ENCODE measurements at places on chromosomes 3 and 15.

GRCh38 chr15:90471769-90472168 lies 58.0 kb upstream of the CRTC3 start:
- DNase-seq = no peak

DNA sequence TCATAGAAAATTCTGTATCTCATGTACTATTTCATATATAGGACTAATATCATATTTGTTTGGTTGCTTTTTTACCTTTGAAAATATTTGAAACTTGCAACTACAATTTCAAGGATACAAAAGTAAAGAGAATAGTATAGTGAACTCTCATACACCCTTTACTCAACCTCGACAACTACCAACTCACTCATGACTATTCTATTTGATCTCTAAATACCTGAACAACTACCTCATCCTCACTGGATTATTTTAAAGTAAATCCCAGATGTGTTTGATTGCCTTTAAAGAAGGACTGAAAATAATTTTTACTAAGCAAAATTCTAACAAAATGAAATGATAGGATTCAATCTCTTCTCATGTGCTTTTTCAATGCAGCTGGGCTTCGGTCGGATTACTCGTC lies 12.1 kb downstream of the TMPRSS7 start:
- DNase-seq = no peak

DNA sequence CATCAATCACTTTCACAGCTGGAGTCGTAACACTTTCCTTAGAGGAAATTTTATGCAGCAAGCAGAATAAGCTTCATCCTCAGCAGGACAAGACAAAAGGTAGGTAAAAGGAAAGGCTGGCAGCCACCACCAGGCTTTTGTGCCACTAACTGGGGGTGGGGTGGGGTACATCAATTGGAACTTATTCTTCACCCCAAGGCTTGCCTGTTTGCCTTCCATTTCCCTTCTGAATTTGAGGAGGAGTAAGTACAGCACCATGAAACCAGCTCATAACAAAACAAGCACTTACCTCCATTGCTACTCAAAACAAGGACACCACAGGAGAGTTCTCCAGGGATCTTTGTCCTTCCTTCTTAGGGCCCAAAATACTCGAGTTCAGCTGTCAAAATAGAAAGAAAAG lies 296.8 kb downstream of the ARRDC4 start:
- DNase-seq = no peak

DNA sequence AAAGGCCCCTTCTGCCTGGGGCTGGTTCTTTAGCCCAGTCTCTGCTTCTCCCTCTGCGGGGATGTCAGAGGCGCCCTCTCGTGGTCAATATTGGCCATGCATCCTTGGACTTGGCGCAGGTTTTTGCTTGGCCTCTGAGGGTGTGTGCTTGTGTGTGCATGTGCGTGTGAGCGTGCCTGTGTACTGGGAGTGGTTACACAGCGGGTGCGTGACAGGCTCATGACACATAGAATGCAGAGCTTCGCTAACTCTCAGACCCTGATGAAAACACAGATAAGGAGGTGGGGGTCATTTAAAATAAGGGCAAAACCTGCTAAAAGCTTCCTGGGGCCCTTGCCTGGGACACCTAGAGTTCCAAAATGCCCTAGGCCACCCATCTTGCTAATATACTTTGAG lies 160.9 kb downstream of the SMAD6 start:
- DNase-seq = peak; percentile 37

- no peak for DNase-seq
Observed at GRCh38 chr3:43855674-43856299, 165.0 kb downstream of the ABHD5 start.

DNA sequence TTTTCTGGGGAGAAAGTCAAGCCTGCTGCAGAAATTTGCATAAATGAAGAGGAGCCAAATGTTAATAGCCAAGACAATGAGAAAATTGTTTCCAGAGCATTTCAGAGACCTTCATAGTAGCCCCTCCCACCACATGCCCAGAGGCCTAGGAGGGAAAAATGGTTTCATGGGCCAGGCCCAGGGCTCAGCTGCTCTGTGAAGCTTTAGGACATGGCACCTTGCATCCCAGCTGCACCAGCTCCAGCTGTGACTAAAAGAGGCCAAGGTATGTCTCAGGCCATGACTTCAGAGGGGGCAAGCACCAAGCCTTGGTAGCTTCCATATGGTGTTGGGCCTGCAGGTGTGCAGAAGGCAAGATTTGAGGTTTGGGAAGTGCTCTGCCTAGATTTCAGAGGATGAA lies 258.8 kb upstream of the SATB1 start:
- no peak for DNase-seq

DNA sequence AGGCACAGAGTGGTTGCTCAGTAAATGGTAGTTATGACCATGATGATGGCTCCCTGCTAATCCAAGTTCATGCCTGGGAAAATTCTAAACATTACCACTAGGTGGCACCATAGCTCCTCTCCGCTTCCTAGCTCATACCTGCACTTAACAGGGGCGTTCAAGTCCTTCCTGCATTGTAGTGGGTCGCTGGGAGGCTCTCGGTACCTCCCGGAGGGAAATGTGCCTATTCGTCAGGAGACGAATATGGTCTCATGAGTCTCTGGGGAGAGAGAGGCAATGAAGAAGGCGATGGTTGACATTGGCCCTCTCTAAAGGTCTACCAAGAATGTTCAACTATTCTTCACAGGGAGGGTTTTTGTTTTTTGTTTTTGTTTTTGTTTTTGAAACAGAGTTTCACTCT lies 10.9 kb downstream of the MESP1 start:
- peak; percentile 56 for DNase-seq

DNA sequence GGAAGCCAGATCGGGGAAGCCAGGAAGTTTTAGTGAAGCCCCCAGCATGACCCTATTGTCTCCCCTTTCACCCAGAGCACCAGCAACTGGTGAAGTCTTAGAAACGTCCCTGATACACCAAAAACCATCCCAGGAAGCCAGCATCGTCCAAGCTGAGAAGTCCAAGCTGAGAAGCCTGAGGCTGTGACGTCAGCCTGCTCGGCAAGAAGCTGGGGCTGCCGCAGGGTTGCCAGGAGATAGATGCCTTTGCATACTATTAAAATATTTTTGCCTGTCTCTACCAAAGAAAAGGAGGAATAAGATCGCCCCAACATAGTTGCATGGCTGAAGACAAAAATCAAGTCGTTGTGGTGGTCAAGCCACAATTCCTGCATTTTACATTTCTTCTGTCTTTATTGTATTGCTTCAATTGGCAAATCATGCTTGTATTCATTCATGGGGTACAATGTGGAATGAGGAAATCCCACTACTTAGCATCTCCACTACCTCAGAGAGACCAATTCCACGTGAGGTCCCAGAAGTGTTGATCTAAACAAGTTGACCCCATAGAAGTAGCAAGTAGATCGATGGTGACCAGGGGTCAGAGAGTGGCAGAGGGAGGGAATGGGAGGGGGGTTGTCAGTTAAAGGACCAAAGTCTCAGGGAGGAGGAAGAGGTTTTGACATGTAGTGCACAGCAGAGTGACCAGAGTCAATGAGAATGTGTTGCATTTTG lies 19.6 kb upstream of the EMC3 start:
- DNase-seq = no peak

DNA sequence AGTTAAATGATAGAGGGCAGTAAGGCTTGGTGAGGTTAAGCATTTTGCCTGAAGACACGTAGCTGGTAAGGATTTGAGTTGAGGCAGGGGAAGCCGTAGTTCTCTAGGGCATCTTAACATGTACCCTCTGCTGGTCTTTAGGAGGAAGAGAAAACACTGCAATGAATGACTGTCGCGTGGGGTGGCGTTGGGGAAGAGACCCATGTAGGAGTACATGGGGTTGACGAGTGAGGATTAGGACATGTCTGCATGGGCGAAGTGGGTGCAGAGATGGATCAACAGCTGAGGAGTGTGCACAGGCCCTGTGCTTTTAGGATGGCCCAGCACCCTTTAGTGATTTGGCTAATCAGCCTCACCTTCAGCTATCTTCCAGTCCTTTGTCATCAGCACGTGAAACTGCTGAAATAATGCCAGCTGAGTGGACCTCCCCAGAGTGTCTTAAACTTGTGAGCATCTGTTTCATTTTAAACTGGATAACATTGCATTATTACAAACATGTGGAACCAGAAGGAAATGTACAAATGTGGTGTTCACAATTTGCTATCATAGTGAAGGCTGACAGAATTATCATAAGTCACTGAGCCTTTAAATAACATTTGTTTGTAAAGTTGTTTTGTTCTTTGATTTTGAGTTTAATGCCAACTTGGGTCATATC lies 15.3 kb downstream of the P2RY14 start:
- DNase-seq = no peak

DNA sequence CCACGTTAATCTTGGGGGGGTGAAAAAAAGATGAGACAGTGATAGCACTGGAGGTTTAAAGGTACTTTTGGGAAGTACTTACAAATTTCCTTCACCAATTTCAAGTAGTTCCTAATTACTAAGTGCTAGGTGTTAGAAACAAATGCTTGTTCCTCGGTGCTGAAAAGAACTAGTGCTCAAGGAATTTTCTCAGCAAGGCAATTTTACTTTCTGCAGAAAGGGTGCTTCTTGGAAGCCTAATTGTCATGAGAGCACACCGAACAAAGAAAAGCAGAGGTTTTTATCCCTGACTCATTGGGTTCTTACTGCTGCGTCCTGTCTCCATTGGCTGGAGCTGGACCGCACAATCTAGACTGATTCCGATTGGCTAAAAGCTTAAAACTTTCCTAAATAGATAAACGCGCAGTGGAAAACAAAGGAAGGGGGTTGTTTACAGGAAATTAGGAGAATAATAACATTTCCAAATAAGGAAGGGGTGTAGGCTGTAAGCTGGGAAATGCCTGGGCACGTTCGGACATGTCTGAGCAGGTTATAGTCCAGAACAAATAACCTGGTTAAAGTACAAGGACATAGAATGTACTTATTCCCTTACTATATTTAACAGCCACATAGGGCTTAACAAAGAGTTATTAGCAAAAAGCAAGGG lies 49.6 kb downstream of the CHD2 start:
- no peak for DNase-seq

GRCh38 chr3:129575997-129576384 lies 30.5 kb downstream of the PLXND1 start:
- DNase-seq = no peak

DNA sequence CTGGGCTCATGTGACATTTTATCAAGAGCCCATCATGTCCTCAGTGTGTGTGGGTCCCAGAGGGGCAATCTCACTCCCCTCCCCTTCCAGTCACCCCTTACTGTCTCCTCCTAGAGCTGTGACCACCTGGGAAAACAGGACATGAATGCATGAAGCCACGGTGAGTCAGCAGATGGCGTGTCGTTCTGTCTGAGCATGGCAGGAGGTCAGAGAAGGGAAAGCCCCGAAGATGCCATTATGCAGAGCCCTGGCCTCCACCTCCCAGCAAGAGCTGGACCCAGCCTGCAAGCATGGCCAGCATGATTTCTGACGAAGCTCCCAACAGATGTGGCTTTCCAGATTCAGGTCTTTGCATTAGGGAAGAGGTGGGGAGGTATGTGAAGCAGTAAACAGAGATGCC lies 118.5 kb downstream of the TLE3 start:
- no peak for DNase-seq

GRCh38 chr3:187717572-187717971 lies 15.2 kb upstream of the RTP2 start:
- DNase-seq = no peak

- no peak for DNase-seq
Observed at GRCh38 chr3:66487465-66487864, 13.4 kb downstream of the LRIG1 start.

GRCh38 chr3:140699516-140700231 lies 21.8 kb downstream of the TRIM42 start:
- DNase-seq = no peak

- DNase-seq = no peak
Observed at GRCh38 chr3:51715231-51715976, 8.5 kb downstream of the GRM2 start.

GRCh38 chr3:98008855-98009254 lies 26.3 kb downstream of the GABRR3 start:
- DNase-seq = no peak
